ENCODE measurements at places on chromosomes 7 and 10.

DNA sequence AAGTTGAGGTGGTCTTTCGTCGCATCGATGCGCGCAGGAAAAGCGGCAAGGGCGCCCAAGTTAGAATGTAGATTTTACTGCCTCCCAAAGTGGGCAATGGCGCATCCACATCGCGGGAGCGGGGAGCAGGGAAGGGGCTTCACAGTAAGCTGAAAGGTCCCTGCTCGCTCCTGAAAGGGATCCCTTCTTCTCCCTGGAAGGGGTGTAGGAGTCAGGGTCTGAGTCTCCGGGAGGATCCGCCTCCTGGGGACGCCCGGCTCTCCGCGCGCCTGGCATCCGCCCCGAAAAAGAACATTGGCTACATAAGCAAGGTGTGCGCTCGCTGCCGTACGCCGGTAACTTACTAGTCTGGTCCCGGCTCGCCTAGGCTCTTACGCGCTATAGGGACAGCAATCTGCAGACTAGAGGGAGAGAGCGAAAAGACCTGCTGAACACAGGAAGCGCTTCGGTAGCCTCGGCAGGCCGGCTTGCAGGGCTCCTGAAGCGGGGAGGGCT lies 804 bp downstream of the UNC5B start:
- DNase-seq = peak; percentile 65

DNA sequence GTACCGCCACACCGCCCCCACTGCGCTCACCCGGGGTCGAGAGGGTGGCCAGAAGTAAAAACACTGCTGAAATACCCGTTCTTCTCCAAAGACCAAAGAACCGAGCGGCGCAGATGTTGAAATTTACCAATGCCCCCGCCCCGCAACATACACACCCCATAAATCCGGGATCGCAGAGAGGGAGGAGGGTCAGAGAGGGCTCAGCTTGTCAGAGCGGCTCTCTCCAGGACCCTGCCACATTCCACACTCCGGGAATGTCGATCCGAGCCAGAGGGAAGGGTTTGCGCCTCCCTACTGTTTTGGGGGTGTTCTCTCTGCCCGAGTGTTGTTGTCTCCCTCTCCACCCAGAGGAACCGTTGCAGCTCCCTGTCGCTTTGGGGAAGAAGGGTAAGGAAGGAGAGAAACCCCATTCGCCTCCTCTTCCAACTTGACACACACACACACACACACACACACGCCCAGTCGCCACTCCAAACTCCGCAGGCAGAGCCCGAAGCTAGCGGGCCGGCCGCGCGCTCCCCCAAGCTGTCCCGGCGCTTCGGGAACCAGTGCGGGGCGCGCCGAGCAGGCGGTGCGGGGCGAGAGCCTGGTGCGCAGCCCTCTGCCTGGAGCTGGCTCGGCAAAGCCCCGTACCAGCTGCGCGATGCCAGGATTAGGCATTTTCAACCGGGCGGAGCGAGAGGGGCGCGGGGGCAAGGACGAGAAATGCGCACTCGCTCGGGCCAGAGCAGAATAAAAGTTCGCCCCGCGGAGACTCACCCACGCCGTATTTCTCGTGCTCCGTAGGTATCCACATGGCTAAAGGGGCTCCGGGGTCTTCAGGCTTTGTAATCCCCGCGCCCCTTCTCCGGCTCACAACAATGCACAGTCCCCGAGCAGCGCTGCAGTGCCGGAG lies 609 bp downstream of the DOCK4 start:
- DNase-seq = peak; percentile 58

- DNase-seq = no peak
Measured at GRCh38 chr10:121250995-121251764, 347.1 kb downstream of the FGFR2 start.

- DNase-seq = no peak
Measured at GRCh38 chr7:159103382-159104187, 41.1 kb downstream of the VIPR2 start.

DNA sequence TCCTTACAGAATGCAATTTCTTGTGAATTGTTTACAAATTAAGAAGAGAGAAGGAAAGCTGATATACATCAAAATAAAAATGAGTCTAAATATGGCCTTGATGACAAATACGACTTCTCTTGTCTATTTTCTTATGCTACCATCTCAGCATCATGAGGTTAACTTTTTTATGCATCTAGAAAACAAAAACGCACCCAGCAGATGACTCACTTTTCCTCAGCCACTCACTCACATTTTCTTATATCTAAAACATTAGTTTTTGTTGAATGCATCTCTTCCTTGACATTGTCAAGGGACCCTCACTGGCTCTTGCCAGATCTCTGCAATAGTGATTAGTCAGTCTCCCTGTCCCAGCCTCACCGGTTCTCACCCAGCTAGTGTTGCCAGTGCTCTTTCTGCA lies 256.4 kb upstream of the SLC26A5 start:
- no peak for DNase-seq

DNA sequence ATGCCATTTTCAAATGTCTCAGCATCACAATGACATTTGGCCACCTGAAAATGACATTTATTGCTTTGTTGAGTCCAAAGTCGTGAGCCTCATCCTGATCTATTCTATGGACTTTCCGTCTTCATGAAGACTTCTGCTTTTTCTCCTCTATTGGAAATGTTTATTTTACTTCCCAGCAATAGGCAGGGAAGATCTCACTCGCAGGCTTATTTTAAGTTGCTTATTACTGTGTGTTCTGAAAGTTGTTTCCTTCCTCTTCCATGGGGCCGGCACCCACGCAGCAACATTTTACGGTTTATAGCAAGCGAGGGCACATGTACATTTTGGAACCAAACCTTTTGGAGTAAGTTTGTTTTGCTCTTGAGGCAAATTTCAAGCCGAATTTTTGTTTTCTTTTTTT lies 221.0 kb upstream of the KLF6 start:
- DNase-seq = no peak

DNA sequence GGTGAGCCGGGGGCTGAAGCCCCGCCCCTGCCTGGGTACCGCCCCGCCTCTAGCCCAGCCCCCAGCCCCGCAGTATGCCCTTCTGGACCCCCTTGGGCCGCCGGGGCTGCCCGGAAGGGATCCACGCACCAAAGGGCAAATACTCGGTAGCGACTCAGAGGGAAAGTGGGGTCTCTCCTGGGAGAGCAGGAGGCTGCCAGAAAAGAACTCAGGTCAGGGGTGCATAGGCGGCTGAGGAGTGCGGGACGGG lies 796 bp downstream of the FBXL15 start:
- DNase-seq = no peak

DNA sequence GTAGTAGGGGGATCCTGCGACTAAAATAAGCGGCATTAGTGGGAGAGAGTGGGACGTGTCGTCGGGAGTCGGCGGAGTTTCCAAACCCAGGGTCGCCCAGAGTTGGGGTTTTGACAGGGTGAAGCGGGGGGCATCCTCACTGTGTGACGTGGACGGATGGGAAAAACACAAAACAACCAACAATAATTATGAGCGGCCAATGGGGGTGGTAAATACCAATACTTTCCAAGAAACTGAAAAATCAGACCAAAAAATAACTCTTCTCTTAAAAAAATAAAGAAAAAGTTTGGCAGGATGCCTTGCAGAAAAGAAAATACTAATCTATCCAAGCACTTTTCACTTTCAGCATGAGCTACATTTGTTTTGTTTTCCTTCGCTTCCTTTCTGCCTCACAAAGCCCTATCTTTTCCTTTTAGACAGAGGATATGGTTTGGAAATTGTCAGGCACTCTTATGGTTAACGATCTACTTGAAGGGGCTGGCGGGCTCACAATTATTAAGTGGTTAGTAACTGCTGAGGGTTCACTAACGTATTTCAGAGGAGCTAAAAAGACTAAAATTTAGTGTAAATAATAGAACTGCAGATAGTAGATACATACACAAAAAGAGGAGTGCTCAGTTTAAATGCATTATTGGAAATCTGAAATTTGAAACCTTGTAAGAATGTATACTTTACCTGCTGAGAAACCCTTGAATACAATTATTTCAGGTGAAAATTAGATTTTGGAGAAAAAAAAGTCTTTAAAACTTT lies 802 bp upstream of the CDK6 start:
- DNase-seq = no peak

DNA sequence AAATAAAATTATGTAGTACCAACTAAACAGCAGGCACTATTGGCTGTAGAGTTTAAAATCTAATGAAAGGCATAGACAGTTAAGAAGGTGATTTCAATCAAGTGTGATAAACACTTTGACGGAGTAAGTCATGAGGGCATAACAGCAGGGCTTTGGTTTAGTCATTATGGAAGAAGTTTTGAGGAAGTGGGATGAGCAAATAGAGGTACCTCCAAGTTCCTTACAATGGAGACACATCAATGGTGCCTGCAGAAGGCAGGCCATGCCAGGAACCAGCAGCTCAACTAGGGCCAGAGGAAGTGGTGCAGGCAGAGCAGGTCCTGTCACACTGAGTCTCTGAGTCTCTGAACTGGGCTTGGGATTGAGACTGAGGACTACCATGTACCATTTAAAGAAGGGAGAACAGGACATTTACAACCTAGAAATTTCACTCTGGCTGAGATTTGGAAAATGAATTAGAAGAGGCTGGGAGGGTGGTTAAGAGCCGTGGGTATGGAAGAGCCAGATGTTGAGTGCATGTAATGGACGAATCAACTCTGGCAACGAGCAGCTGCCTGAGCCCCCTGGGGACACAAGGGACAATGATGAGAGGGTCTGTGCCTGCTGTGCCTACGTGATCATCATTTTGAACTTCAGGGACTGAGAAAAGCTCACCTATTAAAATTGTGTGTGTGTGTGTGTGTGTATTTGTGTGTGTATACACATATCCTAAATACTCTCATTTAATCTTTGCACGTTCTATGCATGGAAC lies 208.7 kb upstream of the POM121L12 start:
- DNase-seq = no peak

- no peak for DNase-seq
Measured at GRCh38 chr10:1162481-1163203, 106.5 kb downstream of the WDR37 start.

GRCh38 chr10:7609556-7609955 lies 57.2 kb downstream of the ITIH5 start:
- DNase-seq = no peak

DNA sequence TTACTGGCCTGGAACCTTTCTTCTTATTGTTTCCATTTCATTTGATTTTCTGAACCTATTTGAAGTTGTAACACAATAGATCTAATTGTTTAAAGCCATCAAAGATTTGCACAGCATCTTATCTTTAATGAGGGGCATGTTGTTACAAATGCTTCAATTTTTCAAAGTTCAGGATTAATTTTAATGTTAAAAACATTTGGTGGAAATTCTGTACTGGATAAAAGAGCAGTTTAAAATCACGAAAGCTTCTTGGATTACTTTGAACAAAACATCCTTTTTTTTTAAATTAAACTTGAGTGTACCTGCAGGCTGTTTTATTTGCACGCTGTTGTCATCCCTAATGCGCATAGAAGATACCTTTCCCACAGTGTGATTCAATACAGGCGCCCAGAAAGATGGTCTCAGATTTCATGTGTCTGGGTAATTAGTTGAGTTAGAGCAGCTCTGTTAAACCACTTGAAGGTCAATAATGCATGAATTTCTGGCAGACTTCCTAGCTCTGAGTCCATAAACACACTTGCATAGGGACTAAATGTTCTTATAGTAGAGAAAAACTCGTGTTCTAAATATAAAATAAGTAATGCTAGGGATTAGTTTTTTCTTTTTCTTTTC lies 29.3 kb upstream of the DDX50 start:
- no peak for DNase-seq

DNA sequence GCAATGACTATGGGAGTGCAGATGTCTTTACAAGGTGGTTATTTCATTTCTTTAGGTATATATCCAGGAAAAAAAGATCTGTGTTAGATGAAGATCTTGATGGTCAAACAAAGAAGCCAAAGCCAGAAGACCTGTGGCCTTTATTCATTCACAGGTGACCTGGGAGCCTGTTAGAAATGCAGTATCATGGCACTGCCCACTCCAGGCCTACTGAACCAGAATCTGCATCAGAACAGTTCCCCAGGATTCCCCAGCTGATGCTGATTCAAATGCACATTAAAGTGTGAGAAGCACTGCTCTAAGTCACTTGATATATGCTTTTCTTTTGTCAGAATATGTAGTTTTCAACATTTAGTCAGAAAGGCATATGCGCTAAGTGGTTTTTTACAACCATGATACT lies 251.1 kb downstream of the IPMK start:
- DNase-seq = no peak

GRCh38 chr10:33337326-33337957 lies 3.0 kb upstream of the NRP1 start:
- DNase-seq = peak; percentile 45

DNA sequence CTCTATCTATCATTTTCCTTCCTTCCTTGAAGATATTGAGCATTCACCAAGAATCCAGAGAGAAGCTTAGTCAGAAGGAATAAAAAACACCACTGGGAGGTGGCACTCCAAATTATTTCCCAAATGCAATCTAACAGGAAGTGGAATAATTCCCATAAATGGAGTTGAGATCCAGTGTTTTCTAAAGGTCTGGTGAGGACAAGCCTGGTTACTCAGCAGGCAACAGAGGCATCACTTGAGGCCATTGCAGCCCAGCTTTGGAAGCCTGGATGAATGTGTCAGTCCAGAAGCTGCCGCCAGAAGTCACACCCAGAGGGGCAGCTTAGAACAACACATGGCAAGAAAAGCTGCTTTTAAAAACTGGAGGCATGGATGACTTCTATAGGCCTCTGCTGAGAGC lies 288.9 kb upstream of the KLF6 start:
- DNase-seq = no peak

DNA sequence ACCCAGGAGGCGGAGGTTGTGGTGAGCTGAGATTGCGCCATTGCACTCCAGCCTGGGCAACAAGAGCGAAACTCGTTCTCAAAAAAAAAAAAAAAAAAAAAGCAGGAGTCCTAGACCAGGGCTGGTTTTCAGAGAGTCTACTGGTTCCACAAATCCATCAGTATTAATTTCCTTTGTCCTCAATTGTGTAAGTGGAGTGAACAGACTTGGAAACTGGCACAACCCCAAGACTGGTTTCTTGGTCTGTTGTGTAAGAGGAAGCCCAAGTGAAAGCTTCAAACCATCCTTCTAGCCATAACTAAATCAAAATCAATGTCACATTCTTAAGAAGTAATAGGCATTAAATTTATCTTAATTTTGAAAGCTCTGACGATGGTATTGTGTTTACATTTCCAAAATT lies 213.6 kb downstream of the DGKI start:
- DNase-seq = no peak

- DNase-seq = no peak
Measured at GRCh38 chr7:155323001-155323638, 25.4 kb downstream of the INSIG1 start.

DNA sequence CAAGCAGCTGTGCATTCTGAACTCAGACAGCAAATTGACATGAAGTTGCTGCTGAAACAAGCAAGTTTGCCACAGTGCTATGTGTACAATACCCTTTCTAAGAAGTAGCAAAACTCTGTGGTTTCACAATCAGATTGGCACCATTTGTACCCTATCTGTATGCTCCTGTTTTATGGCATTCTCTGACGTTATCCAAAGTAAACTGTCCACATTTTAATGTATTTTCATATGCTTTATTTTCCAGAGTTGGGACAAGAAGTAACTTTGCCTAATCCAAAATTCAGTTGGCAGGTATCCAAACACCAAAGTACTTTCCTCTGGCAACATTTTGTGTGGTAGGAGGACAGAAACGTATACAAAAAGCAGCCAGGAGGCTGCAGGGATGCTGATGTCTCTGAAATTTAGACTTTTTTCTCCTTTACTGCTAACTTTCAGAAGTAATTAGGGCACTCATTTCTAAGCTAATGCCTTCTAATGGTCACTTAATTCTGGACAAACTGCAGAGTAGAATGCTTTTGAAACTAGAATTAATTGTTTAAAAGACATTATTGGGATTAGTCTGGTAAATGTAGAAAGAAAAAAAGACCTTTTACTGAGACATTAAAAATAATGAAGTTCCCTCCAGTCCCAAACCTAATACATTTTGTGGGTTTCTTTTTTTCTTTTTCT lies 414.7 kb upstream of the NRP1 start:
- DNase-seq = no peak

GRCh38 chr10:77724820-77725219 lies 87.2 kb upstream of the KCNMA1 start:
- no peak for DNase-seq
